Adrenal gland (tissue), 19 donors: ENCODE measurements at places on chromosomes 4 and X. TPM values are rescaled to one million over a fixed set of nuclear protein-coding genes. Genes with fewer than 3 reads are reported as not detected.

Gene INTU
- 12.5 TPM for total RNA-seq

Gene HGFAC
- total RNA-seq, result 0.15 TPM

Gene PAGE2B
- total RNA-seq, result not detected

Gene YY2
- total RNA-seq, result 2.5 TPM

Gene AMBN
- total RNA-seq, result not detected

Gene SYN1
- 2.0 TPM for total RNA-seq

Gene TMEM35A
- total RNA-seq, result 2.1 TPM

Gene USP9X
- total RNA-seq, result 85.2 TPM

Gene P2RY10
- not detected for total RNA-seq

Gene VGLL1
- total RNA-seq, result not detected

Gene NAP1L2
- 3.1 TPM for total RNA-seq

Gene KDR
- total RNA-seq, result 40.1 TPM

Gene COQ2
- total RNA-seq, result 26.5 TPM

Gene DRD5
- not detected for total RNA-seq

Gene CFAP47
- total RNA-seq, result not detected

Gene LONRF3
- total RNA-seq, result 1.3 TPM

Gene SLC7A11
- total RNA-seq, result 0.09 TPM

Gene GPR173
- total RNA-seq, result 2.4 TPM
